ENCODE measurements at places on chromosomes 16 and 17.

DNA sequence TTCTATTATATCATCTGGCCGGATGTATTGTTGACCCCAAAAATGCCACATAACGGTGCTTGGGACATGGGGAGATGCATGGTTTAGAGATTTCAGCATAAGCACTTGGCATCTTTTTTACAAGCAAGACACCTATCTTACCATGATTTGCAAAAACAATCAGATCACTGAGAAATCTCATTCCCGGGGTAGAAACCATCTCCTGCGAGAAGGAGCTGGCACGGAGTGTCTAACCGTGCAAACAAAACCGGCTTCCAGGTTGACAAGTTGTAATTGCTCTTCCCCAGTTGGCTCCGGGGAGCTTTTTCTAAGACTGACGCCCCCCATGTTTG lies 1.0 kb downstream of the SLC16A6 start:
- DNase-seq, result no peak

- DNase-seq, result no peak
These were observed 12.0 kb downstream of the EEF2K start for GRCh38 chr16:22217890-22218730.

GRCh38 chr17:2815781-2816185 lies 19.5 kb downstream of the RAP1GAP2 start:
- peak; percentile 70 for DNase-seq

DNA sequence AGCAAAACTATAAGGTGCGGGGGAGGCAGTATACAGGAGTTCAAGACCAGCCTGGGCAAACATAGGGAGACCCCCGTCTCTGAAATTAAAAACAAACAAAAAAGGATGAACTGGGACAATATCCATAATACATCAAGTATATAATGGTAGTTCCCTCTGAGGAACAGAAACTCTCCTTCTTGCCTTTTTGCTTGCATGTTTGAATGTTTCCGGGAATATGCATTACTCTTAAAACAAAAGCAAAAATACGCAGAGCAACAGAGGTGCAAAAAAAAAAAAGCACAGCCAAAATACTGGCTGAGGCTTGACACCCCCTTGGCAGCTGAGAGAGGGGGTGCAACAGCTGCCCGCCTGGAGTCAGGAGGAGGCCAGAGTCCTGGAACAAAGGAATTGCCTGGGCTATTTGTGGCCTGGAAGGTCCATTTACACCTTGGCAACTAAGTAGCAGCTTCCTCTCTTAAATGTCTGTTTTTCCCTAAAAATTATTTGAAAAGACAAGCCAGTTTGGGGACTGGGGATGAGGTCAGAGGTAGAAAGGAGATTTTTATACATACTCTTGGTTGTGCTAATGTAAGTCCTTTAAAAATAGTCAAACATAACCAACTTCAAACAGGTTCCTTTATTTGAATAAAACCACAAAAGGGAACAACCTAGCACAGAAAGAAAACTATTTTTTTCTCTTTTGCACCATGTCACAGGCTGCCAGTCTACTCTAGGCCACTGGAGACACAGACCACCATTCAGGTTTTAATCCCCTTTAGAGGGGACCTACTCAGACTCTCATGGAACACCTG lies 19.5 kb downstream of the USP7 start:
- no peak for DNase-seq

DNA sequence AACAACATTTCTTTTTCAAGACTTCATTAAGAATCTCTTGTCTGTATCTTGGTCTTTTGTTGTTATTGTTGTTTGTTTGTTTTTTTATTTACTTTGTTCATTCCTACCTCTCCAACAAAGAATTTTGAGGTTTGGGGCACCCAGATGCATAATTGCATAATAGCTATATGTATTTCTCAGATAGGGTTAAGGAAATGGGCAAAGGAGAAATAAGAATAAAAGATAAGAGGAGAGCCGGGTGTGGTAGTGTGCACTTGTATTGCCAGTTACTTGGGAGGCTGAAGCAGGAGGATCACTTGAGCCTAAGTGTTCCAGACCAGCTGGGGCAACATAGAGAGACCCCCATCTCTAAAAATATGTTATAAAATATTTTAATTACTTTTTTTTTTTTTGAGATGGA lies 30.5 kb downstream of the CDH1 start:
- DNase-seq, result no peak

DNA sequence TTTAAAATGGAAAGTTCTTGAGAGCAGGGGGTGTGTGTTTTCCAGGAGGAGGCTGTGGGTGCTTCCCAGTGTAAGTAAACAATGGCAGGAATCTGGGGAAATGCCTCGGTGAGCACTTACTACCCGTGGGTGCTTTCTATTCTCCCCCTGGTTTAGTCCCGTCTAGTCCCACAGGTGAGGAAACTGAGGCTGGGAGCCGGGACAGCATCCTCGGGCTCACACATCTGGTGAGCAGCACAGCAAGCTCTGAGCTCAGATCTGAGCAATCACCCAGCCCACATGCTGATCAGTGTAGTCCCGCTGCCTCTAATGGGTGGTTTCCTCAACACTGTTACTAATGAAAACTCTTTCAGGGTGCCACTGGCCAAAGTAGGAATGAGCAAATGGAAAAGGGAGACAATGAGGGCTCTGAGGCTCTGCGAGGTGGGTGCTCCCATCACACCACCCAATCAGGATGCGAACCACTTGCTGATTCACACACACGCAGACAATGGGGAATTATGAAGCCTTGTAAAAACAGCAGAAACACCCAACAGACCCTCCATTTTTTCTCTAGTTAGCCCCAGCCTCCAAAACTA lies 202.6 kb downstream of the PARN start:
- DNase-seq, result no peak

DNA sequence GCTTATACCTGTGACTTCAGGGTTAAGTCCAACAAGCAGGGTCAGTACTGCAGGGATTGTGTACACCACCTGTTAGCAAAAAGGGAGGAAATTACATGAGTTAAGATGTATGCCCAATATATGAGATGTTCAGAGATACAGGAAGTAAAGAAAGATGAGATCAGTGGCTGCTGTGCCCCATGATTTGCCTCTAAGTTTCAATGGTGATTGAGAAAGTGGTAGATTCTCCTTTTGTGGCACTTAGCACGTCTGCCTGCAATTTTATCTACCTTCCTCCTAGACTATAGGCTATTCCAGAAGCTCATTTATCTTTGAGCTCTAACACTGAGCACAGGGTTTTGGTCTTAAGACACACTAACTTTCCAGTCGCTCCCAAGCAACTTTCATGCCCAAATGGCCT lies 3.6 kb downstream of the TMEM220 start:
- no peak for DNase-seq

- no peak for DNase-seq
These were observed 103.0 kb downstream of the RAB11FIP4 start for GRCh38 chr17:31494259-31495021.

DNA sequence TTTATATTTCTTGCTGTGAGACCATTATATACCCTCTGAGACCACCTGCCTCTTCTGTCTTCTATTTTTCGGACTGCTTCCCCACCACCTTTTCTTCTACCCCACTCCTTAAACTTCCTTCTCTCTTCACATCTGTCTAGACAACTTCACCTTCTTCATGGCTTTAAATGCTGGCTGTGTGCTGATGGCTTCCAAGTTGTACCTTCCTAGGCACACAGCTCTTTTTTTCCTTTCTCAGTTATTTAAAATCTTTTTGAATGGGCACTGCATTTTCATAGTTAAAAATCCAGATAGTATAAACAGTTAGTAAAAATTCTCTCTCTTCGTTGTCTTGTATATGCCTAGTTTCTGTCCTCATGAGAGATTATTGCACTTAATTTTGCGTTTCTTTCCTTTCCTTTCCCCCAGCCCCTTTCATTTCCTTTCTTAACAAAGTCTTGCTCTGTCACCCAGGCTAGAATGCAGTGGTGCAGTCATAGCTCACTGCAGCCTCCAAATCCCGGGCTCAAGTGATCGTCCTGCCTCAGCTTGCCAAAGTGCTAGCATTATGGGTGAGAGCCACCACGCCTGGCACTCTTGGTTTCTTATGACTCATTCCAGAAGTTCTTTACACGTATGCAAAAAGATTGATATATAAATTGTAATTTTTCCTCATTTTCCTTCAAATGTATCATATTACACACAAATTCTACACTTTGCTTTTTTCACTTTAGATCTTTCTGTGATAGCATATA lies 114.3 kb downstream of the NPIPB5 start:
- no peak for DNase-seq

DNA sequence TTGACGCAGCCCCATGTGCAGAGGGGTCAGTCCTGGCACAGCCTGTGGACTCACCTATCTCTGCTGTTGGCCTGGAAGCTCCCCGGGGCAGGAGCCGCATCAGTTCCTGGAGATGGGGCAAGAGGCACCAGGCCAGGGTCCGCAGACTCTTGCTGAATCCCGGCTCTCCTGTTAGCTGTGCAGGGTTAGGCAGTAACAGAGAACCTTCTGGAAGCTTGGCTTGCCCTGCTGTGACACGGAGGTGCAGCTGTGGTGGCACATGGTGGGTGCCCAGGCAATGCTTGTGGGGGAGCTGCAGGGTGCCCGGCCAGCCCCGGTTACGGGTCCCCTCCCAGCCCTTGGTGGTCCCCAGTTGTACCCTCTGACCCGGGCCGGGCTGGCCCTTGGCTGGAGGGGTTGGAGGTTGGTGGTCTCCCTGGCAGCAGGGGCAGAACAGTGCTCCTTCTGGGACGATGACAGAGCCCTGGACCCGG lies 26.0 kb upstream of the ZNF469 start:
- no peak for DNase-seq

GRCh38 chr17:31293581-31293980 lies 3.5 kb downstream of the OMG start:
- DNase-seq, result no peak

DNA sequence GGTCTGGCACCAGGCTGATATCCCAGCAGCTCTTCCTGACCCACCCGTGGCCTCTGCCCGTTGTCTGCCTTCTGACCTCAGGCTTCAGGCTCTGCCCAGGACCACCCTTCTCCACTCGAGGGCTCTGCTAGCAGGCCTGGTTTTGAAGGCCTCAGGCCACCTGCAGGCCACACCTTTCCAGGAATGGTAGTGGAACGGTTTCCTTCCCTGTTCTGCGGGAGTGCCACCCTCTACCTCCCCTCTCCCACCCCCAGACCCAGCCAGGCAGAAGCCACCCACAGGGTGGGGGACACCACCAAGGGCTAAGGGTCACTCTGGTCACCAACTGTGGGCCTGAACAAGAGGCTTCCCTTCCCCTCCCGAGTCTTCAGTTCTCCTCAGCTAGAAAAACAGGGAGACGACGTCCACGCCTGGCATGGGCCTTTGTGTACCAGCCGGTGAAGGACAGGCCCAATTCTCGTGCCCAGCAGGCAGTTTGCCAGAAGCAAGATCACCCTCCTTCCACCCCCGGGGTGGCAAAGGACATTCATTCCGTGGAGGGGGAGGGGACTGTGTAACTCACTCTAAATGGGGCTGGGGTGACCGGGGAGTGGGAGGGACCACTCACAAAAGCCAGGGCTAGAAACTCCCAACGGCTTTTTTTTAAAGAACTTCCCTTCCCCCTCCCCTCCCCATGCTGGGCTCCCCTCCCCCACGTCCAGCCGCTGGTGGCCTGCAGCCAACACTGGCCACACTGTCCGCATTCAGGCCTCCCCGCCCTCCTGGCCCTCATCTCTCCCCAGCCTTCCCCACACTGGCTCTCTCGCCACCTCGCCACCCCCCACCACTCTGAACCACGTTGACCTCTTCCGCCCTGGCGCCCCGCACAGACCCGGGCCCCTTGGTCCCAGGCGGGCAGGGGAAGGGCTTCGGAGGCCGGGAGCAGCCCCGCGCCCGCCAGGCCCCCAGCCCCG lies 7.7 kb downstream of the CBX4 start:
- DNase-seq, result no peak

GRCh38 chr16:76661691-76662235 lies 384.6 kb downstream of the CNTNAP4 start:
- no peak for DNase-seq

GRCh38 chr16:66483689-66484452 lies 56.8 kb downstream of the BEAN1 start:
- peak; percentile 77 for DNase-seq

- no peak for DNase-seq
These were observed 12.2 kb upstream of the TERF2 start for GRCh38 chr16:69397821-69398521.

DNA sequence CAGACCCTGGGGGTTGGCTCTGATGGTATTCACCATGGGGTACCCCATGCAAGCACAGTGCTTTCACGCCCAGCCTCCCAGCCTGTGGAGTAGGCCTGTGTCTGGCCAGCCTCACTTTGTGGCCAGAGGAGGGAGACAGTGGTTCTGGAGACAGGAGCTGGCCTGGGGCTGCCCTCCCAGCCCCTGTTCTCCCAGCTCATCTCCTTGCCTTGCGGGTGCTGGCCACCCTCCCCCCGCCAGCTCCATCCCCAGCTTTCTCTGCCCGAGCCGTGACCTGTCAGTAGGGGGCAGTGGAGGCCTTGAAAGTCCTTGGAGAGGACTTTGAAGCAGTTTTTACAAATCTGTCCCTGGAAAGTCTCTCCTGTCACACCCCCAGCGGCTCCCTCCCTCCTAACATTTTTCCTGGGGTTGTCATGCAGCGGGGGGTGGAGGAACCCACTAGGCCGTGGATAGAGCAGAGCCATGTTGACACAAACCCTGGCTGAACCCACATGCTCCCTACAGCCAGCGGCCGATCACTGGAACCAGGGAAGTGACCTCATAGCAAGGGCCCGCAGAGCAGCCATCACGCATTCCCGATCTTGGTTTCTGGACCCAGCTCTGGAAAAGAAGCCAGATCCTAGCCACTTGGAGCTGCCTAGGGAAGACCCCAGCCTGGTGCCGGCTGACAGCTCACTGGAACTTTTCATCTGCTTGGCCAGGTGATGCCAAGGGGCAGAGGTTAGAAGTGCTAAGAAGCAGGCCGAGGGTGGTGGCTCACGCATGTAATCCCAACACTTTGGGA lies 289.4 kb downstream of the SEC14L1 start:
- peak; percentile 75 for DNase-seq

DNA sequence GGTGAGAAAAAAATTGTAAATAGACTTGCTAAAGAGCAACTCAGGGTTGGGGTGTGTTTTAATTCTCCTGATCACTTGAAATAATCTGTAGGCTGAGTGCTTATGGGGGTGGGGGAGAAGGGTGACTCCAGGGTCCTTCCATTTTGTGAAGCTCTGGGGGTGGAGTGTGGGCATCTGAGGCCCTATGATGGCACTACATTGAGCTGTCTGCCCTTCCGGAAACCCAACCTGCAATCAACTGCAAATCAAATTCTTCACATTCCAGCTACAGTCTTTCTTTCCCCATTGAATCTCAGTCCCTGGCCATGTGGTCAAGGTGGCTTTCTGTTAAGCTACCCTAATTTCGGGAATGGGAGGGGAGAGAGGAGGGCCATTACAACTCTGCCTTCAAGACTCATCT lies 6.0 kb upstream of the CDC6 start:
- no peak for DNase-seq

DNA sequence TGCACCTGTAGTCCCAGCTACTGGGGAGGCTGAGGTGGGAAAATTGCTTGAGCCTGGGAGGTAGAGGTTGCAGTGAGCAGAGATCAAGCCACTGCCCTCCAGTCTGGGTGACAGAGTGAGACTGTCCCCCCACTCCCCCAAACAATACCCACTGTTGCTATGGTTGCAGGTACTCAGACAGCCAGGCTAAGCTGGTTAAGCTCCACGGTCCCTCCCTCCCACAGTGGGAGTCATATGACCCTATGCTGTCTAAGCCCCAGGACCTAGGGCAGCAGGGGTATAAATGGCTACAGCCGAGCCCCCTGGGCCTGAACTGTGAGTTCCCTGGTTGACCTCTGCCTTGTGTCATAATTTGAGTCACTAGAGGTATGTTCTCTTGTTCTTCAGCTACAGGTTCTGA lies 15.9 kb upstream of the RPRML start:
- DNase-seq, result no peak
